ENCODE measurements at places on chromosomes 5 and 9.
A peak's percentile ranks its signal among the peaks of the same experiment; 100 is the strongest.

DNA sequence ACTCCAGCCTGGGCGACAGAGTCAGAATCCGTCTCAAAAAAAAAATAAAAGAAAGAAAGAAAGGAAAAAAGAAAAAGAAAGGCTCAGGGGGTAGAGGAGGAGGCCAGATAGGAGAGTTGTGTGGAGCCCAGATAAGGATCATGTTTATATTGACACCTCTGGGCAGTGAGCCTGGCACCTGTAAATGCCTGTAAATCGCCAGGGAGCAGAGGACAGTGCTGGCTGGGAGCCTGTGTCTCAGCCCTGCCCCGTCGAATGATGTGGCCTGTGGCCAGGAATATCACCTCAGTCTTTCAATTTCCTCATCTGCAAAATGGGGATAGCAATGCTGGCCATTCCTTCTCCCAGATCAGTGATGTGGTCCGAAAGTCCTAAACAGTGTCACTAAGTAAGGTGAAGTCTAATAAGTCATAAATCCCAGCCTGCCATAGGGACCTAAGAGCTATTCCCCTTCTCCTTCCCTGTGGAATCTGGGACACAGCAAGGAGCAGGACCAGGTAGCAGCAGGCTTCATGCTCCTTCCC is 10.3 kb upstream of the ABO start:
- DNase-seq = no peak

DNA sequence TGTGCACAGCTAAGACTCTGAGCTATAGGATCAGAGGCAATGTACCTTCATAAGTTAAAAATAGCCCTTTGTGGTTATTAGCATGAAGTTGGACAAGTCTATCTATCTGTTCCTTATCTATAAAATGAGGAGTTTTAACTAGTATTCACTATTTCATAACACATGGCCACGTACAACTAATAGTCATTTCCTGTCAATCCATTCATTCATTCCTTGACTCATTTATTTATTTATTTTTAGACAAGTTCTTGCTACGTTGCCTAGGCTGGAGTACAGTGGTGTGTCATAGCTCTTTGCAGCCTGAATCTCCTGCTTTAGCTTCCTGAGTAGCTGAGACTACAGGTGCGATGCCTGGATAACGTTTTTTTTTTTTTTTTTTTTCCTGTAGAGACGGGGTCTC is 92.1 kb downstream of the NR3C1 start:
- no peak for DNase-seq

- DNase-seq = no peak
Observed at GRCh38 chr5:40389591-40389990, 290.1 kb upstream of the PTGER4 start.

- no peak for DNase-seq
Observed at GRCh38 chr9:107464516-107464915, 25.1 kb downstream of the KLF4 start.

DNA sequence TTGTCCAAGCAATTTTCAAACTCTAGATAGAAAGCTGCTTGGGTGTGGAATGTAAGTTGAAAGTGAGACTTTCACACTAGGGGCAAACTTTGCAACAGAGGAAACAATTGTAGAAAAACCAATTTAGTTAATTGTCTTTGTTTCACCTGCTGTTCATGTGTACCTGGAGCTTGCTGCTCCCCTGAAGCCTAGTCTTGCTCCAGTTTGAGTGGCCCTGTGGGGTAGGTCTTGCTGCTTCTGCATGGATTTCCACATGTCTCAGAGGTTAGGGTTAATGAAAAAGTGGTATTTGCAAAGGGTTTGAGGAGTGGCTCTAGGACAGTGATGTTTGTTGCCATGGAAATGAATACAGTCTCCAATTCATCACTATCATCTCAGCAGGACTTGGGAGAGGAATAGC is 182.2 kb downstream of the FSTL4 start:
- no peak for DNase-seq

GRCh38 chr5:66553368-66553912 is 42.8 kb upstream of the MAST4 start:
- no peak for DNase-seq

DNA sequence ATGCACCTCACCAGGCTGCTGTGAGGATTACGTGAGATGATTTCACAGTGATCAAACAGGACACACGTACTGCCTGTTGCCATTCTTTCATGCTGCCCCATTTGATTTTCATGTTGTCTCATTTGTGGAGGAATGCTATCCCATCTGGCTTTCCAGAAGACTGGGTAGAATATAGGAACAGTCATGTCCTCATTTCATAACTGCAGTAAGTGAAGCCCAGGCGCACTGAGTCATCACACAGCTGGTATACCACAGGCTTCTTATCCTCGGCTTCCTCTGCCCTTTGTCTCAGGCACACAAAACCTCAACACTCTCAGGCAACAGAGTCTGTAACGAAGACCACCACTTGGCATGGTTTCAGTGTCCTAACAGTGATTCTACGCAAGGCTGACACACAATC is 62.3 kb downstream of the LHFPL2 start:
- DNase-seq = no peak

DNA sequence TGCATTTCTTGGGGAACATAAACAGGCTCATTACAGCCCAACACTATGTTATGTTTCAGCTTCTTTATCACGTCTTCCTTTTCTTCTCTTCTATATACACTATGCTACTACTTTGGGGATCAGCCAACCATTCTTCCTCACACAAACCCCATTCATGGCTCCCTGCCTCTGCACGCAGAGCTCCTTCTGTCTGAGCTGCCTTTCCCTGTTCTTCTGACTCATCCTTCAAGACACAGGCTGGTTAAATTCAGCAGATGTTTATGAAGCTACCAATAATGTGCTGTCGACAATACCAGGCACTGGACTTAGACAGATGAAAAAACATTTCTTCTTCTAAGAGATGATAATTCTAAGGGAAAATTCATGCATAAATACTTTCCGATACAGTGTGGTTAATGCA is 102.5 kb upstream of the TXNDC8 start:
- DNase-seq = no peak

- no peak for DNase-seq
Observed at GRCh38 chr5:58628626-58629025, 45.8 kb downstream of the RAB3C start.

DNA sequence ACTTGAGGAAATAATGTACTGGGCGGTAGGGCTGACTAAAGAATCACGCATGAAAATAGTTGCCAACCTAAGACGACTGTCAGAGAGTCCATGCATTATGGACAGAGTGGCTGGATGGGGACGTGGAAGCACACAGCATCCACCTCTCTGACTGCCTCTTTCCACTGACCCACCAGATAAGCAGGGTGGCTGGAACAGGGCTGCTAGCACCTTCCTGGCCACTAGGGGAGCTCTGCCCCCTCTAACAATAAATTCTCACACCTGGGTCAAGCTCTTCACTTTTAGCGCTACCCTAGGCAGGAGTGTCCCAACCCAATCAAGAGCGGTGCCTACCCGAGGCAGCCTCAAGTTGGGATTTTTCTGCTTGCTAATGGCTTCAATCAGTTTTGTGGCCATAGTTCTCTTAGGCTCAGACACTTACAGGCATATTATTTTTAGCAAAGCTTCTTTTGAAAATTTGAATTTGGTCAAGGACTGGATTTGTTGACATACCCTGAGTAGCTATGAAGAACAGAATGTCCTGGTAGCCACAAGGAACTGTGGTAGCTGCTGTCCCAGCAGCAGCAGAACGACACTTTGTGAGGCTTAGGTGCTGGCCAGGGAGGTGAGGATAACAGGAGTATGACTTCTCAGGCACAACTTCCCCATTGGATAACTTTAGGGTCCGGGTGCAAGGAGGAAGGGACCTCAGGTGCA is 6.9 kb upstream of the TPM2 start:
- DNase-seq = peak; percentile 29

DNA sequence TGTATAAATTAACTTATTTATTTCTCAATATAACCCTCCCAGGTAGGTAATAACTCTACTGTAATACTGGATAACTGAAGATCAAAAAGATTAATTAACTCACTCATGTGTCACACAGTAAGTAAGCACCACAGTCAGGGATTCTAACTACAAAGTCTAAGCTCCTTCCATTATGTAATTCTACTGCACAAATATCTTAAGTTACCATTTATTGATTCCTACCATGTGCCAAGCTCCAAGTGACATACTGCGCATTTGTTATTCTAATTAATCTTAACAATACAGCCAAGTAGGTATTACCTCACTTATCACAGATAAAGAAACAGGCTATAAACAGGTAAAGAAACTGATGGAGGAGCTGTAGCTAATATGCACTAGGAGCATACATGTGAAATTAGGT is 58.3 kb downstream of the RANBP6 start:
- DNase-seq = no peak

DNA sequence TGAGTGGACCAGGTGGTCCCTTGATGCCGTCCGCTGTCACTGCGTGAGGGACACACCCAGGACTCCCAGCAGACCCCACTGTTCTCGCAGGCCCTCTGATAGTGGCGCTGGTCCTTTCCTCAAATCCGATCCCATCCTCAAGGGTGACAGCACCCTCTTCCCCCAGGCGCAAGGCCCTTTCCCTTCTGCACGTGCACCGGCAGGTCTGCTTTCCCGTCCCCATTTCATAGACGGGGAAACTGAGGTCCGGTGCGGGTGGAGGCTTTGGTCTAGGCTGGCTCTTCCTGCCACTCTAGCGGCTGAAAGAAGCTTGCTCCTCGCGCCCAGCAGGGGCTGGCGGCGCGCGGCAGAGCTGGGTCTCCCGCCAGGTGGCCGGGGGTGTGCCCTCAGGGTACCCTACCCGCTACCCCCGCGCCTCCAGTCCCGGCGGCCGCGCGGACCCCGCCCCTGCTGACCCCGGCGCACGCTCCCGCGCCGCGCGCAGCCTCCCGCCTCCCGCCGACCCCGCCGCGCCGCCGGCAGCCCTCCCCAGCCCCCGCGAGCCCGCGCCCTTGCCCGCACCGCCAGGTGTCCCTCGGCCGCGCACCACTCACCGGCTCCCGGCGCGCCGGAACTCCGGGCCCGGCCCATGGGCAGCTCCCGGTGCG is 453 bp downstream of the RASGEF1C start:
- no peak for DNase-seq

DNA sequence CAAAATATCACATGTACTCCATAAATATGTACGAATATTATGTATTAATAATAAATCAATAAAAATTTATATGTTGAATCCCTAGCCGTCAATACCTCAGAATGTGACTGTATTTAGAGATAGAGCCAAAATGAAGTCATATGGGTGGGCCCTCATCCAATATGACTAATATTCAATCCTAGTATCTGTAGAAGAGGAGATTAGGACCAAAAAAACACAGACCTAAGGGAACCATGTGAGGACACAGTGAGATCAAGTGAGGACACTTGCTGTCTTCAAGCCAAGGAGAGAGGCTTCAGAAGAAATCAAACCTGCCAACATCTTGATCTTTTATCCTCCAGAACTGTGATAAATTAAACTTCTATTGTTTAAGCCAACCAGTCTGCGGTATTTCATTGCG is 3.7 kb upstream of the AMACR start:
- DNase-seq = no peak

DNA sequence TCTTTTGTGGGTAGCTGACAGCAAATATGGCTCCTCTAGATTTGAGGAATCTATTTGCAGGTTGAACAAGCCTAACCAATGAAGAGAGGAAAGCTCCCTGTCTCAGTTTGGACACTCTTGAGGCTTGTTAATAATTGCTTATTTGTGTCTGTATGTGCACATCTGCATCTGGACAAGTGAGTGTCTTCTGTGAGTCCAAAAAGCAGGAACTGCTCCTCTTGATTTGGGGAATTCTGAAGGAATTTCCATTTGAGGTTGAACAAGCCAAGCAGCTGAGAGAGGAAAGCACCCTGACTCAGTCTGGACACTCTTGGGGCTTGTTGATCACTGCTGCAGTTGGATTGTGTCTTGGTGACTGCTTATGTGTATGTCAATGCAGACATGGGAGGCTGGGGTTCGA is 211.6 kb downstream of the DTWD2 start:
- DNase-seq = no peak

GRCh38 chr9:91586282-91586681 is 162.7 kb upstream of the NFIL3 start:
- DNase-seq = no peak

- DNase-seq = no peak
Observed at GRCh38 chr5:53411388-53411787, 69.0 kb upstream of the FST start.

GRCh38 chr9:13962006-13962405 is 351.9 kb downstream of the NFIB start:
- DNase-seq = no peak

GRCh38 chr9:98900725-98901124 is 43.0 kb upstream of the COL15A1 start:
- no peak for DNase-seq

GRCh38 chr5:2278825-2279456 is 396.2 kb upstream of the IRX4 start:
- no peak for DNase-seq

GRCh38 chr9:23686257-23686656 is 139.8 kb downstream of the ELAVL2 start:
- no peak for DNase-seq

- no peak for DNase-seq
Observed at GRCh38 chr9:132116583-132116982, 36.9 kb upstream of the MED27 start.

- DNase-seq = no peak
Observed at GRCh38 chr9:20512106-20512505, 110.2 kb downstream of the MLLT3 start.

GRCh38 chr9:5665059-5665458 is 36.2 kb downstream of the RIC1 start:
- DNase-seq = no peak

GRCh38 chr5:7391215-7391614 is 4.7 kb upstream of the ADCY2 start:
- DNase-seq = no peak

- no peak for DNase-seq
Observed at GRCh38 chr5:177353093-177353492, 1.6 kb upstream of the LMAN2 start.

GRCh38 chr9:82668689-82669199 is 394.2 kb downstream of the RASEF start:
- DNase-seq = no peak

DNA sequence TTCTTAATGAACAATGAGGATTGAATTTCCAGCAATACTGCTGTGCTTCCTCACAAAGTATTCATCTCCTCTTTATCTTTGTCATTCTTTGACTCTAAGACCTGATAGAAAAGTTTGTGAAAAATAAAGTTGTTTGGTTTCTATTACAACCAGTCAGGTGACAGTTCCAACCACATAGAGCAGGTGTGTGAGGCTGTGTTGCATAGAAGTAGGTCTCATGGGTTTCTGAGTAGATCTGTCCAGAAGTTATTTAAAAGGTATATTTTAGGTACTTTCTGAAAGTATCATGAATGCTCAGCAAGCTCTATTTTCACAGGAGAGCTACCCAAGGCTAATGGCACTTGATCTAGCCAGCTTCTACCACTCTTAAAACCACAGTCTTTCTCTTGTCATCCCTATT is 637.0 kb downstream of the DNAH5 start:
- no peak for DNase-seq

GRCh38 chr5:173880306-173880985 is 7.7 kb upstream of the CPEB4 start:
- DNase-seq = no peak

- no peak for DNase-seq
Observed at GRCh38 chr5:116632890-116633289, 58.3 kb upstream of the SEMA6A start.

DNA sequence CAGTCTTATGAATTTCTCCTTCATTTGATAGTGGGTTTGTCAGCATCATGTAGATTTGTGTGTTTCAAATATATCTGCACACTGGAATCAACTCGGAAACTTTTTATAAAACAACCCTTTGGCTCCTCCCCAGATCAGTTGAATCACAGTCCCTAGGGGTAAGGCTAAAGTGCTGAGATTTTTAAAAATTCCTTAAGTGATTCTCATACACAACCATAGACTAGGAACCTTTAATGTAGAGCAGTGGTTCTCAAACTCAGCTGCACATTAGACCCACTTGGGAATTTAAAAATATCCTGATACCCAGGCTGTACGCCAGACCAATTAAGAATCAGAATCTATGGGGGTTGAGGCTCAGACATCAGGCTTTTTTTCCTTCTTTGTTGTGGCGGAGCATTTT is 17.5 kb upstream of the JAK2 start:
- DNase-seq = no peak

Data from stimulated activated CD8-positive, alpha-beta memory T cell treated with anti-CD3 and anti-CD28 coated beads, Interleukin-7, amount 100 ng/mL, for 48 hours (primary cell).